ENCODE measurements at places on chromosomes 6 and 20. TPM values are rescaled to one million over a fixed set of nuclear protein-coding genes. Genes with fewer than 3 reads are reported as not detected.

The MPIG6B gene
- not detected for total RNA-seq

The COL19A1 gene
- not detected for total RNA-seq

The ARMC12 gene
- 0.39 TPM for total RNA-seq

The C20orf141 gene
- total RNA-seq, result not detected

The FRK gene
- total RNA-seq, result 1.0 TPM

The MOXD1 gene
- 19.5 TPM for total RNA-seq

The NOX3 gene
- total RNA-seq, result not detected

The CGA gene
- total RNA-seq, result not detected

The SYCP2L gene
- total RNA-seq, result 0.43 TPM

The DOK5 gene
- 31.6 TPM for total RNA-seq

The NKX2-4 gene
- not detected for total RNA-seq

The TPX2 gene
- total RNA-seq, result 52.8 TPM

The MACROD2 gene
- 2.4 TPM for total RNA-seq

The COL9A3 gene
- 1.0 TPM for total RNA-seq

The OPRL1 gene
- total RNA-seq, result 0.52 TPM

The OGFRL1 gene
- total RNA-seq, result 25.0 TPM

The CPXM1 gene
- total RNA-seq, result 0.22 TPM

The GLO1 gene
- total RNA-seq, result 135 TPM

The COL11A2 gene
- total RNA-seq, result 0.65 TPM

The SEMG1 gene
- not detected for total RNA-seq

The SIM1 gene
- total RNA-seq, result not detected

The TBXT gene
- total RNA-seq, result not detected

The BPIFB6 gene
- not detected for total RNA-seq

The LPA gene
- not detected for total RNA-seq

The PRRT1 gene
- 0.54 TPM for total RNA-seq

The KCNB1 gene
- 6.1 TPM for total RNA-seq

The ID4 gene
- total RNA-seq, result 49.3 TPM

The NMBR gene
- not detected for total RNA-seq

The C20orf202 gene
- not detected for total RNA-seq

All from articular chondrocyte of knee joint (primary cell).